ENCODE measurements at places on chromosomes 12 and 14.

- no peak for DNase-seq
Measured at GRCh38 chr14:42130815-42131214, 524.1 kb downstream of the LRFN5 start.

- DNase-seq: no peak
Measured at GRCh38 chr14:51960866-51961265, 28.5 kb upstream of the RTRAF start.

DNA sequence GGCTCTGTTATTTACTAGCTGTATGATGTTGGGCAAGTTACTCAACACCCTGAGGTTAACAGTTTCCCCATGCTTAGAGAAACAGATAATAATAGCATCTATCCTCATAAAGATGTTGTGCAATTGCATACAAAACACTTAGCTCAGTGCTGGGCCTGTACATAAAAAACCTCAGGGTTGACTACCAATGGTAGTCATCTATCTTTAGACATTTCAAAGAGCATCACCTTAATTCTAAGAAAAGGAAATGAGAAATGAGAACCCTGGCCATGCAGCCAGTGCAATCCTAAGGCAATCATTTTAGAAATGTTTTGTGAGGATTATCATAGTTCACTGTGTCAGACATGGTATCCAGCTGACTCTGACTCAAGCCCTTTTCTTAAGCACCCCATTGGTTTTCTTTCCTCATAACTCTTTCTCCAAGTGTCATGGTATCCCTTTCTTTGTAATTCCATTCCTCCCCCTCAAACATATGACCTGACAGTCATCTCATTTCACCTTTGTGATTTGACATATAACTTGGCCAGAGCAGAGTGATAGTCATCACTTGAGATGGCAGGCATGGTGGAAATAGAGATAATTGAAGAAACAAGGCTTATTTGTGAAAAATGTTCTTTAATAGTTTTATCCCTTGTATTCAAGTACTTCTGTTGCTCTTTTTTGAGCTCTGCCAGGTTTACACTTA is 29.5 kb upstream of the OSBPL8 start:
- DNase-seq: no peak

GRCh38 chr12:66596199-66596598 is 82.7 kb downstream of the GRIP1 start:
- DNase-seq: no peak

- no peak for DNase-seq
Measured at GRCh38 chr12:47433876-47434275, 272.0 kb downstream of the RPAP3 start.

DNA sequence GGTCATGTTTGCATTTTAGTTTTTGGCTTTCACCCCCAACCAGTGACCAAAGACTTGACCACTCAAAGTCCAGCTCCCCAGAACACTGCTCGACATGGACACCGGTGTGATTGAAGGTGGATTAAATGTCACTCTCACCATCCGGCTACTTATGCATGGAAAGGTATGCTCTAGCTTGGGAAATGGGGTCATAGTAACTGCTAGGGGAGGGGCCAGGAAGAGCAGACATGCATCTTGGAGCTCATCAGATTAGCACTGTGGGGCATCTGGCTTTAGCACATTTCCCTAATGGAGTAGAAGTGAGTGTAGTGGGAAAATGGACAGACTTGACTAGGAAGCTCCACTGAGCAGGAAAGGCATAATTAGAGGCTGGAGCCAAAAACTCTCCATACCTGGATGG is 2.8 kb downstream of the PCBP2 start:
- no peak for DNase-seq

DNA sequence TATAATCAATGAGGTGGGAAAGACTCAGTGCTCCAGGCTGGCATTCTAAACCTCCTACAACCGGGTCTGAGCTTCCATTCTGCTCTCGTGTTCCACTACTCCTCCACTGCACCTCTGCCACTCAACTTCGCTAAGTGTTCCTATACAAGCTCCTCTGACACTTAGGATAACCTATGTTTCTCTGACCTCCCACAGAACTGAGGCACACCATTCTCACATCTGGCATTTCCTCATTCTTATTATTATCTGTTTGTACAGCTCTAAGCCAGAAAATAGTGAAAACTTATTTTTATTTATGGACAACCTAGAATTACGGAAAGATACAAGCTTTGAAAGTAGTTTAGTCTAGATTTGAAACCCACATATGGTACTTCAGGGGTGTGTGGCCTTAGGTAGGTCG is 127.0 kb downstream of the MED13L start:
- DNase-seq: no peak

DNA sequence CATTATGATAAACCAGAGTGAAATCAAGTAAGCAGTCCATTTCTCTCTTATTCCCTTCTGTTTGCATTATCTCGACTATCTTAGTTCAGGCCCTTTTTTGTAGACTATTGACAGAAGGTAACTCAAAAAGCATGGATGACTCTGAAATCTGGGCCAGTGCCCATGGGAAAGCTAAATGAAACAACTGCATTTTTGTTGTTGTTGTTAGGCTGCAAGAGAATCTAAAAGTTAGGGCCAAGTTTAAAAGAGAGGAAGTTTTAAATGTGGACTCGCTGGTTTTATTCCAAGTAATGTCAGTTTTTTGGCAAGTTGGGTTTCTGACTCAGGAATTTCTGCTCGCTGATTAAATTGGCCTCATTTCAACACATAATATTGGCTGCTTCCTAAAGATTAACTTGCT is 201.1 kb downstream of the PIK3C2G start:
- no peak for DNase-seq

Data from DMS153 (cell line).